ENCODE measurements at places on chromosomes 5 and 9.

DNA sequence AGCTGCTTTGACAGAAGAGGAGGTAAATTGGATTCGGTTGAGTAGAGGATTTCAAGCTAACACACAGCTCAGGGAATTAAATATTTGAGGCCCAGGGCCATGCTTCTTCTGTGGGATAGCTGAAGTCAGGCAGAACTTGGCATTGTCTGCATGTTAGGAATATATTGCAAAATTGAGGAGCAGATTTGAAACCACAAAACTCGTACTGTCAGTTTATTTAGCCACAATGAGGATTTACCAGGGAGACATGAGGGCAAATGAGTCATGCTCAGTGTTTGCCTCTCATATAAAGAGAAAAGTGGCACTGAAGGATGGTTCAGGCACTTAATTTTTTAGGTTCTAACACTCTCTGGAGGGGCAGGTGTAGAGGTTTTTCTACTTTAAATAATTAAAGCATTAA lies 83.0 kb upstream of the PRLR start:
- no peak for DNase-seq

GRCh38 chr9:32587901-32588300 lies 14.9 kb upstream of the NDUFB6 start:
- no peak for DNase-seq

DNA sequence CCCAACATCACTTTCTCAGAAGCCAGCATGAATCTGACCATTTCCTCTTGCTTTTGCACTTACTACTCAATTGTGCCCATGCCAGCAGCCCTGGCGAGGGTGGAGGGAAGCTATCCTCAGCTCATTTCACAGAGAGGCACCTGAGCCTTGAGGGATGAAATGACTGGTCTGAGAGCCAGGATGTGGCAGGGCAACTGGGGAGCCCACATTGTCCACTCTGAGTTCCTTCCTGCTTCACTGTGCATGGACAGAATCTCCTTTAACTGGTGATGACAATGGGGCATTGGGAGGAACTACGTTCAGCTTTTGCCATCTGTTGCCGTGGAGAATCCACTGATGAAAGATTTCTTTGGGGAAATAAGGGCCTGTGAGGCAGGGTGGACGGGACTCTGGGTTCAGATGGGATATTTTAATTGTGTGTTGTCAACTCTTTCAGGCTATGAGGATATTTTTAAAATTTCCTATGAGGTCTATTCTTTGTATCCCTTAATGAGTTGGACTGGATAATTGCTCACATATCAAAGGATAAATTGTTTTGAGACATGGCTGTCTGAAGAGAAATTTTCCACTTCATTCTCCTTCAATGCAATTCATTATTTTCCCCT lies 78.3 kb downstream of the TNC start:
- no peak for DNase-seq

GRCh38 chr5:155406815-155407214 lies 393.3 kb downstream of the KIF4B start:
- peak; percentile 27 for DNase-seq

All from pons (tissue), 1 donor.